ENCODE measurements at places on chromosomes 16 and 17. TPM values are rescaled to one million over a fixed set of nuclear protein-coding genes. Genes with fewer than 3 reads are reported as not detected.

CRHR1 gene
- total RNA-seq, result not detected

SGCA gene
- not detected for total RNA-seq

SCARF1 gene
- 0.21 TPM for total RNA-seq

RAP1GAP2 gene
- 11.1 TPM for total RNA-seq

DUSP3 gene
- 69.2 TPM for total RNA-seq

MCRIP1 gene
- 31.5 TPM for total RNA-seq

KRTAP3-2 gene
- total RNA-seq, result not detected

SLC2A4 gene
- 0.24 TPM for total RNA-seq

COIL gene
- 18.1 TPM for total RNA-seq

KRTAP3-3 gene
- not detected for total RNA-seq

PRAC2 gene
- total RNA-seq, result not detected

CIITA gene
- total RNA-seq, result 0.24 TPM

METTL2A gene
- 25.4 TPM for total RNA-seq

TMEM235 gene
- not detected for total RNA-seq

AANAT gene
- not detected for total RNA-seq

FZD2 gene
- 0.21 TPM for total RNA-seq

TBC1D3H gene
- not detected for total RNA-seq

MYCBPAP gene
- total RNA-seq, result 0.96 TPM

ZSCAN10 gene
- not detected for total RNA-seq

AXIN2 gene
- not detected for total RNA-seq

KCNJ18 gene
- total RNA-seq, result not detected

STH gene
- not detected for total RNA-seq

PPM1E gene
- total RNA-seq, result under 0.01 TPM

KRT36 gene
- total RNA-seq, result not detected

ST6GALNAC1 gene
- 0.96 TPM for total RNA-seq

KRT32 gene
- not detected for total RNA-seq

MYH13 gene
- not detected for total RNA-seq

SOX8 gene
- total RNA-seq, result not detected

CCDC144A gene
- 1.7 TPM for total RNA-seq

RCVRN gene
- not detected for total RNA-seq

MPP2 gene
- total RNA-seq, result 0.96 TPM

SEZ6L2 gene
- 5.3 TPM for total RNA-seq

GCGR gene
- total RNA-seq, result not detected

SLC13A2 gene
- not detected for total RNA-seq
